ENCODE measurements at places on chromosomes 7 and 10. TPM values are rescaled to one million over a fixed set of nuclear protein-coding genes. Genes with fewer than 3 reads are reported as not detected.
A peak's percentile ranks its signal among the peaks of the same experiment; 100 is the strongest.

GRCh38 chr10:86964847-86965190 lies 3.5 kb upstream of the ADIRF start:
- DNase-seq: no peak

GRCh38 chr10:102656791-102657371 lies 12.6 kb downstream of the TRIM8 start:
- no peak for DNase-seq

- DNase-seq: no peak
Observed at GRCh38 chr7:54141576-54141975, 400.6 kb upstream of the VSTM2A start.

GRCh38 chr7:139620676-139621344 lies 97.3 kb downstream of the CLEC2L start:
- peak; percentile 77 for DNase-seq

DNA sequence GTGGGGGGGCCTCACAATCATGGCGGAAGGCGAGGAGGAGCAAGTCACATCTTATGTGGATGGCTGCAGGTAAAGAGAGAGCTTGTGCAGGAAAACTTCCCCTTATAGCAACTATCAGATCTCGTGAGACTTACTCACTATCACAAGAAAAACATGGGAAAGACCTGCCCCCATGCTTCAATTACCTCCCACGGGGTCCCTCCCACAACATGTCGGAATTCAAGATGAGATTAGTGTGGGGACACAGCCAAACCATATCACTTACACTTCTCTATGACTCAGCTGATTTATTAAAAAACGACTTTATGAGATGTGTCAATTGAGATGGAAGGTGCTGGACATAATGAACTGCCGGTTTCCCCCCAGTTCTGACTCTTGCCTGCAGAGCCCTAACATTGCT lies 23.8 kb upstream of the CHN2 start:
- no peak for DNase-seq

- no peak for DNase-seq
Observed at GRCh38 chr7:139627831-139628230, 104.3 kb downstream of the CLEC2L start.

GRCh38 chr10:30842894-30843293 lies 188.8 kb downstream of the ZNF438 start:
- DNase-seq: no peak

DNA sequence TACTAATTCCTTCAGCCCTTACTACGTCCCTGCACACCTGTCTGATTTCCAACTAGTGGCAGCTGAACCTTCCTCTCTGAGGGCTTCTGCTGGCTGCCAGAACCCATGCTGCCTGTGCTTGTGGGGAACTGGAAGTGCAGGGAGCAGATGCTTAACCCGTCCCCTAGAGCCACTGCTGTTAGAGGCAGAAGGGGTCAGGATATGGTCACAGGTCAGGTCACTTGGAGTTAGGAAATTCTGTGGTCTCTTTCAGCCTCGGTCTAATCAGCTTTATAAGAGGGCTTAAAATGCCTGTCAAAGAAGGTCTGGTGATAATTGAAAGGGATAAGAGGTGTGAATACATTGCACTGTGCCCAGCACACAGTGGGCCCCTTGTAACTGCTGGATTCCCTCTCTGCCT lies 82.0 kb downstream of the PLPP4 start:
- no peak for DNase-seq

DNA sequence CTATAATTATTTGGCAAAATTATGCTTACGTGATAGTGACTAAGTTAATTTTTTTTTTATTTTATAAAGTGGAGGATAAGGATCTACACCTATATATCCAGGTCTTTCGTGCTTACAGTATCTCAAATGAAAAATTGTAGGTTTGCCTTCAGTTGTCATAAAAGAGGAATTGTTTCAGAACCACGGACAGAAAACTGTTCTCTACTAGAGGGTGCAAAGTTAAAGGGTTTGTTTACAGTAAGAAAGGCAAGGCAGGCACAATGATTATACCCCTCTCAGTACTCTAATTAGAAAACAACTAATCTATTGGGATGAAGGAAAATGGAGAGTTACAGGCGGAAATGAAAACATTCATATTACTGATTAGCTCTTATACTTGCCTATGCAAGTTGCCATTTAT lies 1.5 kb downstream of the PCLO start:
- DNase-seq: no peak

GRCh38 chr7:40099837-40100236 lies 34.6 kb downstream of the MPLKIP start:
- DNase-seq: no peak

DNA sequence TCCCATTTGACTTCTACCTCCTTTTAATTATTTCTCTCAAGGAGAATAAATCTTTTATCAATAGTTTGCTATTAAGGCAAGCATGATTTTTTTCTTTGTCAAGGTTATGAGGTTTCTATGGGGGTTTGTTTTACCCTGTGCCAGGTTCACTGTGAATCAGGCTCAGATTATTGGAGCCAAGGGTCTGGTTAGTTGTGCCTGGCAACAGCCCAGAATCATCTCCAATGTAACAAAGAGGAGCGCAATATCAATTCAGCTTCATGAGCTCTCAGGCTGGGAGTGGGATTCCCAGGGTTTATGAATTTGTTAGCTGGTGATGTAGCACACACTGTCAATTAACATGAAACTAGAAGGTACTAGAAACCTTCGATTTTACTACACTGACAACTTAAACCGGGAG lies 73.2 kb downstream of the AASS start:
- DNase-seq: no peak

GRCh38 chr7:108235451-108236061 lies 105.4 kb upstream of the LAMB4 start:
- DNase-seq: no peak

DNA sequence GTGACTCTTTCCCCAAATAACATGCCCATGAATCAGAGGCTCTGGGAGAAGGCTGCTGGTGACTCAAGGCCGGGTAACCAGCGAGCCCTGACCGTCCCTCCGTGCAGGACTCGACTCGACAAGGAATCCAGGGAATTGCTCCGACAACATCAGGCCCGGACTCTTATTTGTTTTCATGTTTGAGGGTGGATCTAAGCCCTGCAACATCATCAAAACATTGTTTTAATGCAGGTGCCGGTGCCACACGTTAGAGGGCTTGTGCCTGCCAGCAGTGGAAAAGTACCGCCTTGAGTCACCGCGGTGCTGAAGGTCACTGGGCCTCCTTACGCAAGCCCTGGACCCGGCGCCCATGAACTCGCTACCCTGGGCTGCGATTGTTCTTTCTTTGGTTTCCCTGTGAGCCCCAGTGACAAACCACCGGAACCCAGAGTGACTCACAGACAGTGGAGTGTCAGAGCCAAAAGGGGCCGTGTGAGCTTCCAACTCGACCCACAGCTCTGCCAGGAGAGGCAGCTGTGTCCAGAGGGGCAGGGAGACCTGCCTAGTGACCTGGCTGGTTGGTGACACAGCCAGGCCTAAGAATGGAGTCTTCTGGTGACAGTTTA lies 139.4 kb upstream of the SHH start:
- DNase-seq: no peak

- DNase-seq: peak; percentile 27
Observed at GRCh38 chr7:24971333-24972165, 8.4 kb downstream of the OSBPL3 start.

DNA sequence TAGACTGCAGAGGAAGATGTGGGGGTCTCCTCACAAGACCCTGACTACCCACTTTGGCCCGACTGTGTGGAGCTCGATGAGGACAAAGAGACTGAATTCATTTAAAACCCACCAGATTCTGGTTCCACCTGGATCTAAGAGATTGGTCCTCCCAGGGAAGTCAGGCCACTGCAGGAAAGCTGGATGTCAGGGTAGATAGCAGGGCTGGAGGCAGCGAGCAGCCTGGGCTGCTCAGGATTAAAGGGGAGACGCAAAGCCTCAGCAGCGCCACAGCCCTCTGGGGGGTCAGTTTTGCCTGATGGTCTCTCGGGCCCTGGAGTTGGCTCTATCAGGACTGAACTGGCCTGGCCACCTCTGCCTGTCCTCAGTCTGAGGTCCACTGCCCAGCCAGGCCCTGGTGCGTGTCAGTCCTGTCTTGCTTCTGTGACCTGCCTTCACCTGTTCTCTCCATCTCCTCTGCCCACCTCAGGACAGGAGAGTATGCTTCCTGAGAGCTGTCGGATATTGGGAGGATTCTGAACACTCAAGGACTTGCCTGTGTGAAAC lies 12.2 kb upstream of the KLRG2 start:
- no peak for DNase-seq

- no peak for DNase-seq
Observed at GRCh38 chr7:27153526-27153925, 1.1 kb upstream of the HOXA3 start.

- no peak for DNase-seq
Observed at GRCh38 chr10:104347295-104348045, 6.2 kb upstream of the CFAP58 start.

- no peak for DNase-seq
Observed at GRCh38 chr7:44152971-44153947, 12.1 kb upstream of the MYL7 start.

- no peak for DNase-seq
Observed at GRCh38 chr7:24824896-24825295, 67.6 kb upstream of the GSDME start.

- DNase-seq: no peak
Observed at GRCh38 chr7:132882714-132883428, 199.0 kb downstream of the CHCHD3 start.

- no peak for DNase-seq
Observed at GRCh38 chr10:103792547-103792946, 62.8 kb downstream of the SH3PXD2A start.

DNA sequence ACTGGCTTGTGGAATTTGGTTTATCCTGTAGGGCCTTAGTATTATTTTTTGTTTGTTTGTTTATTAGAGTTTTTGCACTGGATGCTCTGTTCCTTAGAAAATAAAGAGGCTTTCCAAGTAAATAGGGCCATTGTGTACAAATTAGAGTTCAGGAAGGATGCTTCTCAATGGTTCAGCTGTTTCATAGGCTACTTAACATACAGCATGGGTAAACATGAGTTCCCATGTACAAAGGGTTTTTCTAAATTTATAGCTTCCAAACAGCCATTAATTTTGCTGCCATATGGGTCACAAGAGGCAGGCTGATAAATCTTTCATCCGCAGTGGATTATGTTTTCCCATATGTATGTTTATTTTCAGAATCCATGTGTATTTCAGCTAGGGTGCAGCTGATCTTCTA lies 121.6 kb upstream of the WDR11 start:
- DNase-seq: peak; percentile 37

- DNase-seq: peak; percentile 38
Observed at GRCh38 chr10:114869520-114869892, 47.9 kb downstream of the FHIP2A start.

- DNase-seq: no peak
Observed at GRCh38 chr7:147308539-147308938, 1191.9 kb downstream of the CNTNAP2 start.

MOSPD3 gene
- 16.7 TPM for total RNA-seq

EPHB6 gene
- 0.59 TPM for total RNA-seq

RAB19 gene
- not detected for total RNA-seq

ZNF853 gene
- 0.35 TPM for total RNA-seq

SORCS1 gene
- 6.4 TPM for total RNA-seq

ERVW-1 gene
- total RNA-seq: not detected
